Amygdala (tissue), 56 donors: ENCODE measurements at places on chromosomes 7 and 10.

DNA sequence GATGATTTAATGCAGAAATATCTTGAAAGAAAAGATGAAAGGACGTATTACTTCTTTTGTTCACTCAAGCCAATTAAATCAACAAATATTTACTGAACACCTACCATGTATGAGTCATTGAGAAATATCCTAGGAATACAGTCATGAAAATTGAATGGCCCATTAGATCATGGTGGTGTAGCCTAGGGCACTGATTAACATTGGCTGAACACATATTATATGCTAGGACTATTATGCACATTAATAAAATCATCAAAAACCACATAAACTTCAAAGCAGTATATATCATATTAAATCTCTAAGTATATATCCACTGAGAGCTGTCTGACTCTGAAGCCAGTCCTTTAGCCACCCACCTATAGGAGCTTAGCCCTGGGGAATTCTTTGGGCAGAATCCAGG, 41.8 kb downstream of the FAM204A start:
- DNase-seq: no peak

GRCh38 chr10:67327626-67328535, 368.1 kb downstream of the CTNNA3 start:
- DNase-seq: no peak

GRCh38 chr7:115548756-115549155, 481.8 kb downstream of the TFEC start:
- DNase-seq: no peak

DNA sequence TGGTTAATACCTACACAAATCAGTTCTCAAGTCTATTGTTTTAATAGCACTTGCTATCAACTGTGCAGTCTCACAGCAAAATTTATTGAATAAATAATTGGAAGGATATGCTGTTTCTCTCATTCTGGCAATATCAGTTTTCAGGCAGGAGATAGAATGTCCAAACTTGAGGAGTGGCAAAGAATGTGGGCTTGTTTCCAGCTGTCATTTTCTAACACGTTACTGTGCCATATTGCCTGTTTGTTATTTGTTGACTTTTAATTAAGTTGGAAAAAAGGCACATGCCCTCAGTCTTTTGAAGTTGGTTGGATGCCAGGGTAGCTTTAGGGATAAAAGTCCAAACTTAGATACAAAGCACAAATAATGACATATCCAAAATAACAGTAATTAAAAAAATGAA, 52.2 kb downstream of the MAGI2 start:
- DNase-seq: no peak

DNA sequence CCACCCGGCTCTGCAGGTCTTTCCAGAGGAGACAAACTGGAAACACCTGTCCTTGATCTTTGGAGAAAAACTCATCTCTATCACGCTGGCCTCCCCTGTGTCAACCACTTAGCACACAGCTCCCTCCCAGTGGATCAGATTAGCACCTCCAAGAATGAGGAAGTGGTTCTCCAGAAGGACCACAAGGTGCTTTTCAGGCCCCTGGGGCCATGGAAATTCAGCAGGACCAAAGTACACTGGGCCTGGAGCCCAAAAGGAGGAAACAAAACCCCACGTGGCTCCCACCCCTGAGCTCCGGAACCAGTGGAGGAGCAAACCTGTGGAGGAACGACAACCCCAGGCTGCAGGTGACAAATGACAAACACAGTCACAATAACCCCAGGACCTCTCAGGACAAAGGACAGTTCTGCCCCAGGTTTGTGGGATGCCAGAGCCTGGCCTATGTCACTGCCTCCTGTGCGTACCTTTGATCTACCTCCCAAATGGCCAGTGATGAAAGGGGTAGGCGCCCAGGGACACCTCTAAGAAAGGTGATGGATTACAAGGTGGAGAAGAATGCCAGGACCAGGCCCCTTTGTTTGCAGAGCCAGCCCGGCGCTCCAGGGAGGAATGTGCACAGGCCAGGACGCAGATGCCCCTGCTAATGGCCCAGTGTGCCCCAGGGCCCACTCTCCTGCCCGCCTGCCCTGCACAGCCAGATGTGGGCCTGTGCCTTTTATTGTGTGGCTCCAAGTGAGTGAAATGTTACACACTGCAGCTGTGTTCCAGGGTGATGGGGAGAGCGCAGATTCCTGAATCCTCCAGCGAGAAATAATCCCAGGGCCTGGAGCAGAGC, 5.7 kb downstream of the TNS3 start:
- peak; percentile 31 for DNase-seq
